ENCODE measurements at places on chromosomes 7 and 10.

DNA sequence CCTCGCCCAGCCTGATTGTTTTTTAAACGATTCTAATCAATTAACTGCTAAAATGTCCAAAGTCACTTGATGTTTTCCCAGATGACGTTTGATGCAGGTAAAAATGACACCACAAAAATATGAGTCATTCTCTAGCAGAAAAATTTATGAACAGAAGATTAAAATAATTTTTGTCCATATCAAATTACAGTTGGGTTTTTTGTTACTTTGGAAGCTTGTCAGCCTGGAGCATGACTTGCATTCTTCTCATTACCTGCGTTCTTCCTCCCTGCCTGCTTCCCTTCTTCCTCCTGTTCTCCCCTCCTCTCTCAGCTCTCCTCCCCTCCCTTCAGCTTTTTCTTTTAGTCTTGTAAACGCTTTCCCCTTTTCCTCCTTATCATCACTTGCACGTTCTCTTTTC is 18.7 kb downstream of the IL15RA start:
- DNase-seq = no peak

GRCh38 chr10:79378647-79379511 is 31.6 kb downstream of the PPIF start:
- DNase-seq = no peak

- DNase-seq = no peak
These were observed 158.2 kb upstream of the AGK start for GRCh38 chr7:141393056-141393455.

GRCh38 chr7:23020742-23021401 is 6.9 kb upstream of the HYCC1 start:
- no peak for DNase-seq

GRCh38 chr7:51792796-51793195 is 476.2 kb upstream of the COBL start:
- DNase-seq = no peak

- no peak for DNase-seq
These were observed 167.7 kb upstream of the PPP1R3A start for GRCh38 chr7:114086537-114086913.

DNA sequence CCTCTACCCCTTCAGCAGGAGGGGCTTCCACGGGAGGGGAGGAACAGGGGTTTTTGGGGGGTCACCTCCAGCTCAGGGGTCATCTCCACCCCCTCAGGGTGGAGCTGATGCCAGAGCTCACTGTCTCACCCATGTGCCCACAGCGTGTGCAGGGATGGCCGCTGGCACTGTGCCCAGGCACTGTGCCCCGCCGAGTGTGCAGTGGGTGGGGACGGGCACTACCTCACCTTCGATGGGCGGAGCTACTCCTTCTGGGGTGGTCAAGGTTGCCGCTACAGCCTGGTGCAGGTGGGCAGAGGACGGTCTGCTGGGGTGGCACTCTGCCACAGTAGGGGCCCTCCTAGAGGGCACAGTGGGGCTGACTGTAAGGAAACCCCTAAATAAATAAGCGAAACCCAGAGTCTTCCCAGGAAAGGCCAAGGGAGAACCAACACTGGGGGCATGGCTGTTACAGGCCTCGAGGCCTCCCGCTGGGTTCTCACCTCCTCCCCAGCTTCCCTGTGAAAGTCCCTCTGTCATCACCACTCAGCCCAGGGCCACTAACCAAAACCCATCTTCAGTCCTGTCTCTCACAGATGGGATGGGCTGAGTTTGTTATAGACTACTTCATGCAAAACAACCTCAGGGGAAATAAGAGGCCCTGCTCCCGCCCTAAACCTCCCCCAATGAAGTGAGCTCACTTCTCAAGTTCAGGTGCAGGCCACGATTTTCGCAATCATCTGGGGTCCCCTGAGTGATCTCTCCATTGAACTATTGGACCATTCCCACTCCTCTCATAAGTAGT is 7.4 kb upstream of the ZNF467 start:
- no peak for DNase-seq

DNA sequence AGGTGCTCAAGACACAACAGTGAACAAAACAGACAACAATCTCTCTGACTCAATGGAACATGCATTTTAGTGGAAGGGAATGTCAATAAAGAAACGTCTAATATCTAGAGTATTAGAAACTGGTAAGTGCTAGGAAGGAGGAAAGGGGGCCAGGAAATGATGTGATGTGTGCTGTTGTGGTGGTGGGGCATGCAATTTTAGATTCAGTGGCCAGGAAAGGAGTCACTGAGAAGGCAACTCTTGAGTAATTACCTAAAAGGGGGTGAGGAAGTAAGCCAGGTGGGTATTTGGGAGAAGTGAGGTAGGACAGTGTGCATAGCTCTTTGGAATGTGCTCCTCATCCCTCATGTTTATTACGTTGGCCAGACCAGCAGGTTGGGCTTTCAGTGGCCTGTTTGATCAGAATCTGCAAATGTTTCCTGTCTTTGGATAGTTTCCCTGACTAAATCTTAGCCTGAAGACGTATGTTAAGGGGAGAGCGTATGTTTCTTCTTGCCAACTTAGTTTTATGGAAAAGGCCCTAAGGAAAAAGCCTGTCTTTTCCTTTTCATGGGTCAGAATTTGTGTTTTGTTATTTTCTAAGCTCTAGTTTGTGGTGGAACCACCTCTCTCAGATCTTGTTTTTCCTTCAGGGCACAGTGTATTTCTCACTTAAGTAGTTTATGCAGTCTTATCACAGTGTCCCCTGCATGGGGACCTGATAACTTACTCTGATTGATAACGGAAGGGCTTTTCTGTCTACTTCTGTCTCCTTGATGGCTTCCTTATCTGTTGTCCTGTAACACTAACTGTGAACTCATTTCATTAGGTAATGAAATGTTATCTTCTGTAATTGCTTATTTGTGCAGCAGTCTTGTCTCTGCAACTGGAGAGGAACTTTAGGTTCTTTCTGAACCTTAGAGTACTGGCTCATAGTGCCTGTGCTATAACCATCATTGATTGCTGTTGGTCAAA is 203.7 kb downstream of the AUTS2 start:
- no peak for DNase-seq
